ENCODE measurements at places on chromosomes 13 and 19.

DNA sequence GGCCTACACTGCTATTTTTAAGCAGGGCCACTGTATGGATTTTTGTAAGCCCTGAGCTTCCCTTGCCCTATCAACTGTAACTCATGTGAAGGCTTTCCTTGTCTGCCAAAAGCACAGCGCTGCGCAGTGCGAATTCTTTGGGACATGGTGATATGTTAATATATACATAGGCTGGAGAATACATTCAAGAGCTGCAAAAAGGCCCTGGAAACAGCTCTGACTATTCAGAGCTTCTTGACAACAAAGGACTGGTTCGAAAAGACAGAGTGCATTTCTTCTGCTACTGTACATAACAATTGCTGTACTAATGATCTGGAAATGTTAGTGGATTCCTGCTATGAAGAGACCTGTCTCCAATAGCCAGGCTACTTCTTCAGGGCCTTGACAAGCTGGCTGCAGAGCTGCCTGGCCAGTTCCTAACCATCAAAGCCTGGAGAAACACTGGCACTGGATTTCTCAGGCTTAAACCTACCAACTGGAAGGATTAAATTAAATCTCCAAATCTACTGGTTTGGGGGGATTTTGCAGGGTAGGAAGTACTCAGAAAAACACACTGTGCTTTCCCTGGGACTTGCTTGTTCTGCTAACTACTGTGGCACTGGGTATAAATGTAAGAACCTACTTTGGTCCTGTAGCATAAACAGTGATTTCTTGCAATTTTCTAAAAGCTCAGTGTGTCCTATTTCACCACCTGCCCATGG lies 246.9 kb downstream of the DNAJC15 start:
- no peak for DNase-seq

DNA sequence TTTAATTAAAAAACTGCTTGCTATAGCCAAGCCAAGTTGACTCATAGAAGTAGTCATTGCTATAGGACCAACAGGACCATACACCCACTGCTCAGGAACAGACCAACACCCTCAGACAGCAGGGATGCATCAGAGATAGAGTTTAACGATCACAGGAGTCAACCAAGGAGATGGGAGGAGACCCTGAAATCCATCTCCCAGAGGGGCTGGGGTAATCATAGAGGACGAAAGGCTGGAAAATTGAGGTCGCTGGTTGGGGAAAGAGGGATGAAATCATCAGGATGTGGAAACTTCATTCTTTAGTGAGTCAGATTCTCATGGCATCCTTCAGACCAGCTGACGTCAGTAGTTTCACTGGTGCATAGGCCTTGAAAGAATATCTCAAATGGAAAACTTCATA lies 160.4 kb upstream of the GPC6 start:
- DNase-seq, result no peak

GRCh38 chr13:28475916-28476725 lies 18.8 kb downstream of the FLT1 start:
- no peak for DNase-seq

- no peak for DNase-seq
Observed at GRCh38 chr13:20964904-20965303, 62.4 kb upstream of the XPO4 start.

DNA sequence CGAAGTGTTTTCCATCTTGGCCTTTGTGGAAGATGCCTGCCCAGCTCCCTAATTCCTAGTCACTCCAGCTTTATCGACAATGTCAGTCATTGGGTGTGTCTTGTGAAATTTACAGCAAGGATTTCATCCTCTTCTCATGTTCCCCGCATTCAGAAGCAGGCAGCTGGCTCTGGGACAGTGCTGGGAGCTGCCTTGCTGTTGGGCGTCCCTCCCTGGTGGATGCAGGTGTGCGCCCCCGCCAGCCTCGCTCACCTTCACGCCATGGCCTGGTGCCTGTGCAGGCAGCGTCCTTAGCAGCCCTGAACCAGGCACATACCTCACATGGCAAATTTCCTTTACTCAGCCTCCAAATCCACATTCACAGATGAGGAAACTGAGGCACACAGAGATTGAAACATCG lies 39.7 kb upstream of the TFDP1 start:
- DNase-seq, result no peak

- DNase-seq, result no peak
Observed at GRCh38 chr19:2428321-2428690, 920 bp upstream of the TIMM13 start.

Measured in activated T-cell treated with anti-CD3 and anti-CD28 coated beads, Interleukin-2, amount 50 U/mL, for 24 hours (primary cell).